ENCODE measurements at places on chromosomes 11 and 22. TPM values are rescaled to one million over a fixed set of nuclear protein-coding genes. Genes with fewer than 3 reads are reported as not detected.

GRCh38 chr22:30287648-30288418 lies 1.5 kb downstream of the CASTOR1 start:
- H3K4me1 ChIP-seq, result peaks cover 15% of the 10 kb centered on the region
- H3K4me3 ChIP-seq, result peak overlapping the region; percentile 70
- peak; percentile 73 for DNase-seq
- H3K27ac ChIP-seq, result peak overlapping the region; percentile 84

DNA sequence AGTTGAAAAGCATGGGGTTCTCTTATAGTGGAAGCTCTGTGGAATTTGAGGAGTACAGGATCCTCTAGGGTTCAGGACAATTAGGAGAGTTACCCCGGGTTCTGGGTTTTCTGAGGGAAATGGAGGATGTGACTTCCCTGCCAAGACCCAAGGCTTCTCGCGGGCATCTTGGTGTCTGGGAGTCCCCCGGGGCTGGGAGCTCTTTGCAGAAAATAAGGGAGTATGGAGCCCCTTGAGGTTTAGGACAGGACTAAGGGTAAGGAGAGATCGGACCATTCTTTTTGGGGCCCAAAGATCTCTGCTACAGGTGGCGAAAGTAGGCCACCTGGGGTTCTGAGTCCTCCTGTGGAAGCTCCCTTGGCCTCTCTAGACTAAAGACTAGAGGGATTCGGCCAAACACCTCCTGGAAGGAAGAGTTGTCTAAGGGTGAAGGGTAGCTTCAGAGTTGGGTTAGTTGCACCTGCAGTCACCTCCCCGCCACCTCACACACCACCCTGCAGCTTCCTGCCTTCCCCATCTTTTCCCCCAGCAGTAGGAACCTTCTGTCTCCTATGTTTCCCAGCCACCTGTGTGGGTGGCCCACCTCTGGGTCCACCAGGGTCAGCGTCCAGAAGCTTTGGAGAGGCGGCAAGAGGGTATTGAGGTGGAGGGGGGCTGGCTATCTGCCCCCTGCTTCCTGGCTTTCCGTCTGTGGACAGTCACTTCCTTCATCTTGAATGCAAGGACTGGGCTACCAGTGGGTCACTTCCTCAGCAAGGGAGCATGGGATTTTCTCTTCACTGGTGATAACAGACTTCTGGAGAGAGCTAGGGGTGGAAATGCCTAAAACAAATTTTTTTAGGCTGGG lies 908 bp downstream of the LIMK2 start:
- H3K27me3 ChIP-seq, result no peaks in the 10 kb centered on the region
- peak overlapping the region; percentile 87 for H3K4me3 ChIP-seq
- peaks cover 2% of the 10 kb centered on the region for H3K36me3 ChIP-seq
- no peak for DNase-seq
- H3K27ac ChIP-seq, result no peak overlapping the region

GRCh38 chr11:98740321-98740720 lies 280.4 kb upstream of the CNTN5 start:
- DNase-seq, result no peak
- H3K4me1 ChIP-seq, result no peaks in the 10 kb centered on the region
- H3K4me3 ChIP-seq, result no peak overlapping the region
- no peaks in the 10 kb centered on the region for H3K27me3 ChIP-seq

DNA sequence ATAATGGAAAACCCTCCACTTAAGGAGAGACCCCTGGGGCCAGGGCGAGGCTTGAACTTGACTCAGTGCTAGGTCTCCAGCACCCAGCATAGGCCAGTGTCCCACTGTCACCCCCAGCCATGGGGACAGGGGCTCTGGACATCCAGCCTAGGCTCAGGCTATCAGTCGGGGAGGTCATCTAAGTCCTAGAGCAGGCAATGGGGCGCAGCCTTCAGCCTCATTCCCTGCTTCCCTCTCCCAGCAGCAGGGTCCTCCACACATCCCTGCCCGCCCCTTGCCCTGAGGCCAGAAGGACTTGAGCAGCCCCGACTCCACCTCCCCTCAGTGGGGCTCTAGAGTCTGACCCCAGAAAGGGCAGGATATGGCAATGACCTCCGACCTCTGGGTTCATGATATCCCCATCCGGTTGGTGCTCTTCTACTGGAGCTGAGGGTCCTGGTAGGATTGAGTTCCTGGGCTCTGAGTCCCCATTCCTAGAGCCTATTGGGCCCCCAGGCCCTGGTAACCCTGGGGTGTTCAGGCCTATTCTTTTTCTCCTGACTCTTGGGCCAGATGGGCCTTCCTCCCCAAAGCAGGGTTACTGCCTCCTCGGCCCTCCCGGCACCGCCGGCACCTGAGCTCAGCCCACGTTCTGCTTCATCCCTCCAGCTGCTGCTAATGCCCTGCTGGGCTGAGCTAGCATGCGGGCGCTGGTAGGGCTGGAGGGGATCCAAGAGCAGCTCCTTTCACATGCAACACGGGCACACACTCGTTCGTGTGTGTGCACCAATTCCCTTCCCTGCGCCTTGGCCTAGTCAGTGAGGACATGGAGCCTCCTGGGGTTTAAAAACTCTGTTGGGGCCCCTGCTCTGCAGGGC lies 4.4 kb downstream of the CST6 start:
- H3K27me3 ChIP-seq, result peaks cover 2% of the 10 kb centered on the region
- H3K4me1 ChIP-seq, result no peaks in the 10 kb centered on the region
- H3K4me3 ChIP-seq, result no peak overlapping the region
- no peak overlapping the region for H3K27ac ChIP-seq

DNA sequence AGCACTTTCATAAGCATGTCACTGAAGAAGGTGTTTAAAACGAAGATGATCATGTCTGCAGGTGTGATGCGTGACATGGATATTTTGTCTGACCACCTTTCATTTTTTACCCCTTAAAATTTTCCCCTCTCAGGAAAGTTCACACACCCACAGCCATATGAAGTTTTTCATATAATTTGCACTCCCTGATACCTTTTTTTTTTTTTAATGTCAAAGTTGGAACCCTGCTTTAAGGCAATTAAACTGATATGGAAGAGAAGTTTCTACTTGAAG lies 104.6 kb downstream of the ATXN10 start:
- peak overlapping the region; percentile 81 for H3K27ac ChIP-seq
- H3K4me1 ChIP-seq, result peaks cover 14% of the 10 kb centered on the region
- H3K4me3 ChIP-seq, result no peak overlapping the region
- no peaks in the 10 kb centered on the region for H3K27me3 ChIP-seq
- H3K36me3 ChIP-seq, result peaks cover 22% of the 10 kb centered on the region
- DNase-seq, result no peak

DNA sequence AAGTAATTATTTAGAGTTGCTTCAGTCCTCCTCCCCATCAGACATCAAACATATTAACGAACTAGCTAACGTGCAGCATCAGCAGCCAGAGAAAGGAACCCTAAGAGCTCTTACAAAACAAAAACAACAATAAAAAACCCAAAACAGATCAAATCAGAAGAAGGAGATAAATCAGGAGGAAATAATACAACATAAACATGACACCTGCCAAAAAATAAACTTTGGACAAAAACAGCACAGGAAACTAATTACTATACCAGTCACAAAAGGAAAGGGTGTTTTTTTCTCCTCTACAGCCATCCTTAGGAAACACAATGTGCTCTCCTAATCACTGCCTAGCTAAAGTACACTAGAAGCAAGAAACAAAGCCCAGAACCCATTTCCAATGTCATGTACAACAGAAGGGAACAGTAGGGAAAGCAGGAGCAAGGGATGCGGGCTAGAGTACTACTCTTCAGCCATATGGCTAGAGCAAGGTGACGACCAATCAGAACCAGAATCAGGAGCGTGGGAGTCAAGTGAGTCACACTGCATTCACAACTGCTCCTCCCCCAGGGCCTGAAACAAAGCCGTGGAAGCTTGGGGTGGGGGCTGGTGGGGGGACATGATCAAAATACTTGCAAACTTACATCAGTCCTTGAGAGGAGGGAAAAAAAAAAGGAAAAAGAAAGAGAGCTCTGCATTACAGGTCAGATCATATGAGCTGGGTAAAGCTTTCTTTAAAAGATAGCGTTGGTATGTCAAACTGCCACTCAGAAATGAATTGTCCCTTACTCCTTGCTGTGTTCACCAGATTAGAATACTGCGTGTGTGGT lies 60.4 kb downstream of the LARGE2 start:
- peaks cover 6% of the 10 kb centered on the region for H3K36me3 ChIP-seq
- peak overlapping the region; percentile 75 for H3K27ac ChIP-seq
- peaks cover 20% of the 10 kb centered on the region for H3K4me1 ChIP-seq
- peak; percentile 44 for DNase-seq
- H3K4me3 ChIP-seq, result no peak overlapping the region
- H3K27me3 ChIP-seq, result no peaks in the 10 kb centered on the region

DNA sequence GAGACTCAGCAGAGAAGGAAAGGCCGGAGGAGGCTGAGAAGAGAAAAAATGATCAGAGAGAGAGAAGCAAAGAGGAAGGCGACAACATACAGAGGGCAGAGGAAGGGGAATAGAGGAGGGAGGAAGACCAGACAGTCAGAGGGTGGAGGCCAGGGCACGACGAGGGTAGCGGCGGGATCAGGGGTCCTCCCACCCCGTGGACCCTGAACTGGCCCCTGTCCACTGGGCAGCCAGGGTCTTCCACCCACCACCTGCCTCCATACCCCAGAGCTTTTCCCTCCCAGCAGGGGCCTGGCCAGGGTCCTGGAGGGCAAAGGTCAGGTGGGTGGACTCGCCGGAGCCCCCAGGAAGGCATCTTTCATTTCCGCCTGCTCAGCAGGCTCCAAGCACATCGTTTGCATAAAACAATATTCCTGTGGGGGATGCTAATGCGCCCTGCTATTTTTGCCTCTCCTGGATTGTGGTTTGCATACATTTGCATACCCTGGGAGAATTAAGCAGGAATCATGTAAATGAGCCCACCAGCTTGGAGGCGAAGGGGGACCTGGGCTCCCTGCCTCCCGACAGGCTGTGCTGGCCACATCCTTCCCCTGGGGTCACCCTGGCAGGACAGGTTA lies 394.1 kb downstream of the MN1 start:
- H3K27me3 ChIP-seq, result peaks cover 6% of the 10 kb centered on the region
- no peak for DNase-seq
- no peaks in the 10 kb centered on the region for H3K36me3 ChIP-seq
- H3K27ac ChIP-seq, result no peak overlapping the region
- H3K4me1 ChIP-seq, result peaks cover 5% of the 10 kb centered on the region

DNA sequence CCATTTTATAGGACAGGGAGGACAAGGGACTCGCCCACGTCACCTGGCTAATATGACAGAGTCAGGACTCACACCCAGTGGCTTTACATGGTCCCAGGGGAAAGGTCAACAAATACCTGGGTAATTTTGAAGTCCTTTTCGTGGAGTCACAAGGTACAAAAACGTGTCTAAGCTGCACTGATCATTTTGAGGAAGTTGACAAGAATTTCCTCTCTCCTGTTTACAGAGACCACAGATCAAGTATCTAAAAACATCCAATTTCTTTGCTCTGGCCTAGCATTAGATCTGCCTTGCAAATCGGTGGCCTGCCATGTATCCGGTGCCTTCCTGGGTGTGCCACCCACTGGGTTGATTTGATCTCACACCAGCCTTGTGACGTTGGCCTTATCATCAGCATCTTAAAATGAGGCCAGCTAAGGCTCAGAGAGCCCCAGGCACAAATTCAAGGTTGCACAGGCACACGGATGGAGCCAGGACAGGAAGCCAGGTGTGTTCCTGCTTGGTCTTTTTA lies 17.6 kb downstream of the GDPD5 start:
- no peaks in the 10 kb centered on the region for H3K27me3 ChIP-seq
- no peaks in the 10 kb centered on the region for H3K4me1 ChIP-seq
- H3K27ac ChIP-seq, result no peak overlapping the region
- H3K4me3 ChIP-seq, result no peak overlapping the region
- no peaks in the 10 kb centered on the region for H3K36me3 ChIP-seq

DNA sequence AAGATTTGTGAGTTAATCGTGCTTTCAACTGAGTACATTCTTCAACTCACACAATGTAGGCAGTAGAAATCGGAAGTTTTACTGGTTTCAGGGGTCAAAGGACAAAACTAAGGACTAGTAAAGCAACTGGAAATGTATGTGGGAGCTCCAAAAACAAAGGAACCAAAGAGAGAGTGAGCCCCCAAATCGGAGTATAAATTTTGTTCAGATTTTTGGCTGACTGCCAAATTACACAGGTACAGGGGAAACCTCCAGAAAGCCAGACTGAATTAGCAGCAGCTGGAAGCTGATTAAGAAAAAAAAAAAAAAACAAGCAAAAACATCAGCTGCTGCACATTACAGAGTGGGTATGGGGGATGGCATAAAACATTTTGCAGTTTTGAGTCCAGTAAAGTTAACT lies 75.2 kb upstream of the GNAZ start:
- H3K4me1 ChIP-seq, result peaks cover 3% of the 10 kb centered on the region
- H3K27me3 ChIP-seq, result peaks cover 43% of the 10 kb centered on the region
- DNase-seq, result no peak
- no peak overlapping the region for H3K4me3 ChIP-seq

GRCh38 chr22:39958009-39958711 lies 2.0 kb upstream of the TMA7B start:
- H3K4me3 ChIP-seq, result no peak overlapping the region
- peaks cover 21% of the 10 kb centered on the region for H3K4me1 ChIP-seq
- H3K27ac ChIP-seq, result no peak overlapping the region
- no peak for DNase-seq

DNA sequence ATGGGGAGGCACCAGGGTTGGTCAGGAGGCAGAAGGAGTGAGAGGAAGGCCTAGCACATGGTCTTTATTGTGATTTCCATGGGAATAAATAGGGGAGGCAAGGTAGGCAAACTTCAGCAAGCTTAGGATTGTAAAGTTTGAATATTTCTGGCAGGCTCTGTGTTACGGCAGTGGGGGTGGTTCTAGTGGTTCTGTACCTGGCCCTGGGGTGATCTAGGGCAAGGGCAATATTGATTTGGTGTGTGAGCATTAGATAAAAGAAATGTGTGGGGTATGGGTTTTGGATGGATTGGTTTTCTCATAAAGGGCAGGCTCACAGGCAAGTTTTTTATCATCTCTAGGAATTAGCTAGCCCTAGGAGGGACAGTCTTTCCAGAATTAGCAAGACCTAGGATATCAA lies 584.0 kb downstream of the OPCML start:
- DNase-seq, result no peak
- no peak overlapping the region for H3K27ac ChIP-seq
- peaks cover 87% of the 10 kb centered on the region for H3K27me3 ChIP-seq
- H3K36me3 ChIP-seq, result no peaks in the 10 kb centered on the region
- H3K4me1 ChIP-seq, result peaks cover 8% of the 10 kb centered on the region

Gene RAB3IL1
- total RNA-seq, result 11.9 TPM

Gene POU2AF2
- not detected for total RNA-seq

Gene CCDC116
- total RNA-seq, result 1.3 TPM

Gene MRGPRX3
- total RNA-seq, result not detected

Gene DEUP1
- 1.2 TPM for total RNA-seq

Gene ASCL2
- 0.36 TPM for total RNA-seq

Gene UBQLNL
- 1.9 TPM for total RNA-seq

Gene PHLDB1
- total RNA-seq, result 148 TPM

Gene SMTN
- total RNA-seq, result 72.7 TPM

Gene SNX32
- 6.8 TPM for total RNA-seq
